Ovary (tissue), 10 donors: ENCODE measurements at places on chromosomes 6 and 20. TPM values are rescaled to one million over a fixed set of nuclear protein-coding genes. Genes with fewer than 3 reads are reported as not detected.
A peak's percentile ranks its signal among the peaks of the same experiment; 100 is the strongest.

- H3K27ac ChIP-seq: no peak overlapping the region
- DNase-seq: no peak
- H3K4me1 ChIP-seq: no peaks in the 10 kb centered on the region
- H3K27me3 ChIP-seq: no peaks in the 10 kb centered on the region
- H3K4me3 ChIP-seq: no peak overlapping the region
- no peaks in the 10 kb centered on the region for H3K36me3 ChIP-seq
These were observed 22.9 kb upstream of the PYGB start for GRCh38 chr20:25224941-25225340.

Gene ANKRD60
- total RNA-seq: not detected

DNA sequence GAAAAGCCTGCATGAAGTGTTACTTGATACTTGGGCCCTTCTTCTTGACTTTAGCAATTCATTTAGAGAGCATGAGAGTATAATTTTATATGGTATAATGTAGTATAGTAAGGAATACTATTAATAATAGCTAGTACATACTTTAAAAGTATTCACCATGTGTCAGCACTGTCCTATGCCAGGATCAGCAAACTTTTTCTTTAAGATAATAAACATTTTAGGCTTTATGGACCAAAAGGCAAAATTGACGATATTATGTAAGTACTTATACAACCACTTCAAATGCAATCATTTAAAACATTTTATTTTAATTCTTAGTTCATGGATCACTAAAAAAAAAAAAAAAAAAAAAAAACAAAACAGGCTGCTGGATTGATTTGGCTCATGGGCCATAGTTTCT is 163.9 kb downstream of the IBTK start:
- H3K4me1 ChIP-seq: no peaks in the 10 kb centered on the region
- no peak for DNase-seq
- no peak overlapping the region for H3K27ac ChIP-seq

Gene PRKN
- 15.0 TPM for total RNA-seq

DNA sequence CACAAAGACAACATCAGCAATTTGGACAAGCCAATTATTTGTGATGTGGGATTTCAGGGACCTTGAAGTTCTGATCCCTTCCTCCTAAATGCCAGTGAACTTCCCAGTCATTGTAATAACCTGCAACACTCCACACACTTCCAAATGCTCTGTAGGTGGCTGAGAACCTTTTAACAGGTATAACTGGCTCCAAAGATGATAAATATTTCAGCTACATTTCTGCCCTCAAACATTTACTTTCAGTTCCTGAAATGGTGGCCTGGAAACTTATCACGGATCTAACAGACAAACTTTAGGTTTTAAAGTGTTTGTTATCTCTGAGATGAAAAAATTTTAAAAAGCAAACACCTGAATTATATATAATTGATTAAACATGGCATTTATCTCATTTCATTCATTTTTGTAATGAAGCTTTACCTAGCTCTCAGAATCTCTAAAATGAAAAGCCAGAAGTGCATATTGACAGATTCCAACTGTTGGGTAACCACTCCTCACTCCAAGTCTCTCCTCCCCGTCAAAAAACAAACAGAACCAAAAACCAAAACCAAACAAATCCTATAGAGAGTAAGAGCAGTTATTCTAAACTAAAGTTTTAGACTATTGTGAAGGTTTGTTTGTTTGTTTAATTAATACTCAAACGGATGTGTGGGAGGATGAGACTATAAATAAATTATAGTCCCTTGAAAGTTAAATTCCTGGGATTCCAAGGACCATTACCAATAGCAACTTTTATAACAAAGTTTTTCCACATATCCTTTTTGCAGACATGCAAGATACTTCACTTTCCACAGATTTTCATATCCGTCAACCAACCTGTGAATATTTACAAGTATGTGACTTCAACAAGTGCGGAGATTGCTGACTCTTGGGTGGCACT is 12.4 kb upstream of the KIAA0408 start:
- no peaks in the 10 kb centered on the region for H3K36me3 ChIP-seq
- no peaks in the 10 kb centered on the region for H3K27me3 ChIP-seq
- H3K4me1 ChIP-seq: no peaks in the 10 kb centered on the region
- H3K4me3 ChIP-seq: no peak overlapping the region

GRCh38 chr6:110589865-110590513 is 113.6 kb upstream of the SLC22A16 start:
- no peaks in the 10 kb centered on the region for H3K4me1 ChIP-seq
- H3K27me3 ChIP-seq: no peaks in the 10 kb centered on the region
- DNase-seq: no peak
- H3K36me3 ChIP-seq: no peaks in the 10 kb centered on the region

- peaks cover 1% of the 10 kb centered on the region for H3K4me1 ChIP-seq
- no peak overlapping the region for H3K27ac ChIP-seq
- H3K27me3 ChIP-seq: no peaks in the 10 kb centered on the region
- H3K36me3 ChIP-seq: no peaks in the 10 kb centered on the region
- no peak for DNase-seq
- no peak overlapping the region for H3K4me3 ChIP-seq
These were observed 312.0 kb downstream of the ZFAND3 start for GRCh38 chr6:38131527-38131965.

- H3K27me3 ChIP-seq: no peaks in the 10 kb centered on the region
- DNase-seq: no peak
- peaks cover 2% of the 10 kb centered on the region for H3K36me3 ChIP-seq
- no peak overlapping the region for H3K4me3 ChIP-seq
- peaks cover 5% of the 10 kb centered on the region for H3K4me1 ChIP-seq
These were observed 29.4 kb downstream of the NCOA5 start for GRCh38 chr20:46060301-46060881.

- H3K36me3 ChIP-seq: no peaks in the 10 kb centered on the region
- H3K4me3 ChIP-seq: no peak overlapping the region
- no peak overlapping the region for H3K27ac ChIP-seq
- DNase-seq: no peak
- no peaks in the 10 kb centered on the region for H3K4me1 ChIP-seq
These were observed 18.8 kb upstream of the EZR start for GRCh38 chr6:158837684-158838625.

DNA sequence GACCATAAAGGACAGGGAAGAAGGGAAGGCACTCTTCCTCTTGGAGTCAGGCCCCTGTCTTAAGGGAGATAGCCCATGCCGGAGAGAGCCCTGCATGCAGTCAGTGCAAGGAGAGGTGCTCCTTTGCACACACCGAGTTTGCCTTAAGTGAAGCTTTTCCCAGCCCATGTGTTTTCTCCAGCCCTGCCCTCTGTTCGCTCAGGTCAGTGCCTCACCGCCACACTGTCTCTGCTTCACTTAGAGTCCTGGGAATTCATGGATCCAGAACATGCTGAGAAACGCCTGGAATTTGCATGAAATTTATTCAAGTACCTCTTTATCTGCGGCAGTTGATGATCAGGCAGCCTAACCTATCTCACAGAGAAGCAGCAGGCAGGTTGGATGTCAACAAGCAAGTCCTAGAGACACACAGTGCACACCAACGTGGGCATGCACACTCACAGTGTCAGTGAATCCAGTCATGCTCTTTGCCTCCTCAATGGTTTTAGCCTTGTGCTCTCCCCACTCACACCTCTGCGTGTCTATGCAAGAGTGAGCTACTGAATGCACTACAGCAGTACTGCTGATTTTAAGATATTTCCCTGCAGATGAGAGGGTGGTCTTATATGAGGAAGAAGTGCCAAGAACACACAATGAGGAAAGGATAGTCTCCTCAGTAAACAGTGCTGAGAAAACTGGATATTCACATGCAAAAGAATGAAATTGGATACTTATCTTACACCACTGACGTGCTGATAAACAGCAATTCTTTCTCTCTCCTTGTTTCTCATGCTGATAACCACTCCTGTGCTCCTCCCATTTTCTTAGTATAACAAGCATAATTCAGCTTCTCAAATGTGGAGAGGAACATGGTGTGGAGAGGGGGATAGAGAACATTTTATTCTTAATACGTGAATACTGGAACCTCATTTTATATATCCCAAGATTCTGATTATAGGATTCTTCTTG is 295.1 kb upstream of the CDYL start:
- H3K4me1 ChIP-seq: no peaks in the 10 kb centered on the region
- no peaks in the 10 kb centered on the region for H3K36me3 ChIP-seq
- H3K27me3 ChIP-seq: no peaks in the 10 kb centered on the region
- DNase-seq: no peak

- no peaks in the 10 kb centered on the region for H3K4me1 ChIP-seq
- no peak overlapping the region for H3K27ac ChIP-seq
- DNase-seq: no peak
- no peak overlapping the region for H3K4me3 ChIP-seq
These were observed 373.2 kb downstream of the TAF4 start for GRCh38 chr20:61692479-61692878.

GRCh38 chr6:163252061-163252591 is 162.4 kb upstream of the QKI start:
- no peaks in the 10 kb centered on the region for H3K4me1 ChIP-seq
- H3K4me3 ChIP-seq: no peak overlapping the region
- no peak overlapping the region for H3K27ac ChIP-seq

DNA sequence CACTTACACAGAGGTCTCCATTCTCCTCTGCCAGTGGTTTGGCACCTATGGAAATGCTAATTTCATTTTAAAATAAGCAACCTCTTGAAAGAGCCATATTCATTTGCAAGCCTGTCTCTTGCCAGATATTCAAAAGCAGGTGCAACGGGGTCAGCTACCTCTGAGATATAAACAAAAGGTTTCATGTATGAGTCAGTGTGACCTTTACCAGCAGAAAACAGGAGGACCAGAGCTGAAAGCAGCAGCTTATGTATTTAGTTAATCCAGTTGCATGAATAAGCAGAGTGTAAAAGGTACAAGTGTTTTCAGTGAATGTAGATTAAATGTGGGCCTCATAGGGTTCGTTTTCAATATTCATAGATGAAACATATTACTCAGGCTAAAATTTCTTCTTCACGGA is 56.0 kb downstream of the TENT5A start:
- no peak for DNase-seq
- H3K27me3 ChIP-seq: no peaks in the 10 kb centered on the region
- H3K36me3 ChIP-seq: no peaks in the 10 kb centered on the region
- H3K4me3 ChIP-seq: no peak overlapping the region
- no peak overlapping the region for H3K27ac ChIP-seq

DNA sequence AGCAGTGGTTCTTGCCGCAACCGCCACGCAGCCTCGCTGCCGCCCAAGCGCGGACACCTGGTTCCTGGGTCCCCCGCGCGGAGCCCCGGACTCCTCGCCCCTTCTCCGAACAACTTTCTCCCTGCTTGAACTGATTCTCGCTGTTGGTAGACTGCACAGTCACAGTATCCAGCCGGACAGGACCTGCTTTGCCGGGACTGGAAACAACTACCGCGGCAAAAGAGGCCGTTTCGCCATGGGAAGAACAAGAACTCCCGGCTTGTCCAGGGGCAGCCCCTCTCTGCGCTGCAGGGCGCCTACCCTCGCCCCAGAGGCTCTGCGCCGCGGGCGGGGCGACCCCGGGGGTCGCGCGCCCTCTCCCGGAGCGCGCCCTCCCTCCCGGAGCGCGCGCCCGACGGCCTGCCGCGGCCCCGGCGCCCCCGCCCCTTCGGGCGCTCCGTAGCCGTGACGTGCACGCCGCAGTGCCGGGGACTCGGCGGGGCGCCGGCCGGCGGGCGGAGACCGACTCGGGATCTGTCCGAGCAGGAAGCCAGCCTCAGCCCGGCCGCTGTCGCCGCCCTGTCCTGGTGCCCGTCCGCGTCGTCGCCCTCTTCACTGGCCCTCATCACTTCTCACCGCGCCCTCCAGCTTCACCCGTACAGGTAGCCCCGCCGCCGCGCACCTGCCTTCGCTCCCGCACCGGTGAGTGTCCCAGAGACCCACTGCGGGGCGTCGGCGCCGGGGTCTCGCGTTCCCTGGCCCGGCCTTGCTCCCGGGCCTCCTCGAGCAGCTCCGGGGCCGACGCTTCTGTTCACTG is at the start of gene MYO6:
Gene MYO6 (plus strand): TSS at position 497 of the 796 bp plus-strand sequence. CDS start 68,309 bp downstream, outside the sequence.
- H3K4me1 ChIP-seq: peaks cover 2% of the 10 kb centered on the region
- H3K27ac ChIP-seq: peak within 1 kb of the TSS; percentile 70
- DNase-seq: peak; percentile 71
- H3K36me3 ChIP-seq: no peaks in the 10 kb centered on the region
- H3K4me3 ChIP-seq: peak within 1 kb of the TSS; percentile 81

Gene MUC21
- not detected for total RNA-seq

DNA sequence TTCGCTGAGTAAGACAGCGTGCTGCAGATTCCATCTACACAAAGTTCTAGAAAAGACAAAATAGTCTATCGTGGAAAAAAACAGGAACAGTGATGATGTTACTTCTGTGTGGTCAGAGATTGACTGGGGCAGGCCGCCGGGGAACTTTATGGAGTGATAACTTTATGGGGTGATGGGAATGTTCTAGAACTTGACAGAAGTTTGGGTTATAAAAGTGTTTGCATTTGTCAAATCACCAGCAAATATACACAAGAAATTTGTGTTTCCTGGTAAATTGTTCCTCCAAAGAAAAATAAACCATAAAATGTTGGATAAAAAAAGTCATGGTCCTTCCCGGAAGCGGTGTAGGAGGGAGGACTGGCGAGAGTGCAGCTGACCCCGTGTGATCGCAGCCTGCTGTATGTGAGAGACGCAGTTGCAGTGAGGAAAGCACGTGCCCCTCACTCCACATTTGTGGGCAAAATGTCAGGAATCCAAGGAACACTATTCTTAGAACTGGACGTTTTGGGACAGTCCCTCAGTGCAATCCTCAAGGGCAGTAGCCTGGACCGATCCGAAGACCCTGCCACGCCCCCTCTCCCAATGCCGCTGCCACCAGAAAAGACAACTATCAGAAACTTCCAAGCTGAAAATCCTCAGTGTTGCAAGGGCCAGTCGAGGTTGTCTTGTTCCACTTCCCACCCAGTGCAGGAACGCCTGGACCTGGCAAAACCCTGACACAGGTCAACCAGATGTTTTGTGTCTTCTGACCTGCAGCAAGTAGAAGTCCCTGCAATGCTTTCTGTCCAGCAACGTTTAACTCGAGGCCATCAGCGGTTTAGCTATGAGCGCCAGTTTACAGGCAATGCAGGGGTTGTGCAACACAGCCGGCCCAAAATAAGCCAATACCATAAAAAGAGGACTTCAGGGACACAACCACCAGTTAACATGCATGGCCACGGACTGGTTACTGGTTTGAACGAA is 80.5 kb upstream of the QKI start:
- no peak overlapping the region for H3K4me3 ChIP-seq
- no peaks in the 10 kb centered on the region for H3K36me3 ChIP-seq
- H3K27ac ChIP-seq: no peak overlapping the region
- H3K27me3 ChIP-seq: no peaks in the 10 kb centered on the region
- no peaks in the 10 kb centered on the region for H3K4me1 ChIP-seq

Gene CCN6
- not detected for total RNA-seq

GRCh38 chr20:34452281-34452982 is 63.8 kb upstream of the DYNLRB1 start:
- no peak overlapping the region for H3K4me3 ChIP-seq
- DNase-seq: no peak
- H3K4me1 ChIP-seq: no peaks in the 10 kb centered on the region
- no peaks in the 10 kb centered on the region for H3K36me3 ChIP-seq

Gene ENPP5
- total RNA-seq: 6.1 TPM

GRCh38 chr20:31839782-31840487 is 5.5 kb downstream of the FOXS1 start:
- H3K4me3 ChIP-seq: no peak overlapping the region
- H3K27me3 ChIP-seq: no peaks in the 10 kb centered on the region
- peaks cover 38% of the 10 kb centered on the region for H3K4me1 ChIP-seq

DNA sequence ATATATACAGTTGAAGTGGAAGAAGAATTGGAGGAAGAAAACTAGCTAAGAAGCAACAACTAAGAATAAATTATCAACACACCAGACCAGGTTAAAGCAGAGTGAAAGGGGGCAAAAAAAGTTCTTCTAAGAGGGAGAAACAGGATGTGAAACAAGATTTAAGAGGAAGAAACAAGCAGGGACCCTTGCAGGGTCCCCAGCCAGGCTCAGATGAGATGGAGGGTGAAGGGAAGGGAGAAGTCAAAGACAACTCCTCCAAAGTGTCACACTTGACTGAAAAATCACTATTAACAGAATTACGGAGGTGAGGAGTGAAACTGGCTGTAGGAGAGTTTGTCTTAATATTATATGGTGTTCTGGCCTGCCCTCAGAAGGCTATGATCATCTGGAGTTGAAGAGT is 65.4 kb downstream of the MTFR2 start:
- peaks cover 18% of the 10 kb centered on the region for H3K4me1 ChIP-seq
- no peak for DNase-seq
- no peaks in the 10 kb centered on the region for H3K27me3 ChIP-seq

Gene TBXT
- total RNA-seq: not detected
